Prostate gland (tissue), 2 donors: ENCODE measurements at places on chromosomes 3 and 15. TPM values are rescaled to one million over a fixed set of nuclear protein-coding genes. Genes with fewer than 3 reads are reported as not detected.

CSPG5 gene
- total RNA-seq = 0.14 TPM

DNA sequence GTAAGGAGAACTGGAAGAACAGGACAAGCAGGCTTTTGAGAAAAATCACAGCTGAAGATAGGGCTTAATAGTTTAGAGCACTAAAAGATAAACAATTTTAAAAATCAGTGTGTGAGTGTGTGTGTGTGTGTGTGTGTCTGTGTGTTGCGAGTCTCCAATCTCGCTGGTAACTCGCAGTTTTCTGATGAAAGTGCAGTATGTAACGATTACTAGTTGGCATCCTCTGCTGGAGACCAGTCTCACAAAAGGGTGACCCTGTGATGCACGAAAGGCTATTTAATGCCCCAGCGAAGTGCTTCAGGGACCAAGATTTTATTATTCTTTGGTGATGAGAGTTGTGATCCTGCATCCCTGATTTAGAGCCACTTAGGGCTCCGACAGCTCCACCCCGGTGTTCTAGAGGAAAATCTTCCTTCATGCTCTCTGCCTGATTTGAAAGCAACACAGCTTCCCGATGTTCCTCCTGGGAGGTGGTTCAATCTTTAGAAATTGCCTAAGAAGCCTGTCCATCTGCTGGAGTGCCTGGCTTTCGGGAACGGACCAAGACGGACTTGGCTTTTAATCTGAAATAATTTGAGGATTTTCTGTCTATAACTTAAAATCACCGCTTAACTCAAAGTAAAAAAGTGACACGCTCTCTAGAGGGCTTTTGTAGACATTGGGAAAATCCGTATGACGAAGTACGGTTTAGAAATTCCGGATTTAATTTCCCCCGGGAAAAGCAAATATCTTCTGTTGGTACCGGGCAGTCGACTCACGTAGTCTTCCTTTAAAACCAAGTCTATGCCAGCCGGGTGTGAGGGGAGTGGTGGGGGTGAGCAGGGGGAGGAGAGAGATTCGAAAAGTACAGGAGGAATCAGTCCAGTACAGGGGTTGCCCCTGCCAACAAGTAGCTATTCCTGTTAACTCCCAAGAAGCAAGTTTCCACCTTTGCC is 1.1 kb upstream of the ALCAM start:
- no peaks in the 10 kb centered on the region for H3K36me3 ChIP-seq
- peak; percentile 11 for DNase-seq
- H3K27me3 ChIP-seq = no peaks in the 10 kb centered on the region
- peak overlapping the region; percentile 70 for H3K4me3 ChIP-seq
- H3K4me1 ChIP-seq = no peaks in the 10 kb centered on the region
- H3K27ac ChIP-seq = peak overlapping the region; percentile 88

GRCh38 chr3:141243271-141243707 is 11.7 kb downstream of the PXYLP1 start:
- no peak overlapping the region for H3K27ac ChIP-seq
- no peaks in the 10 kb centered on the region for H3K36me3 ChIP-seq
- H3K4me1 ChIP-seq = no peaks in the 10 kb centered on the region
- no peaks in the 10 kb centered on the region for H3K27me3 ChIP-seq
- no peak overlapping the region for H3K4me3 ChIP-seq

GRCh38 chr15:37791693-37792092 is 142.7 kb upstream of the TMCO5A start:
- H3K4me1 ChIP-seq = no peaks in the 10 kb centered on the region
- H3K4me3 ChIP-seq = no peak overlapping the region
- H3K27me3 ChIP-seq = peaks cover 5% of the 10 kb centered on the region

DNA sequence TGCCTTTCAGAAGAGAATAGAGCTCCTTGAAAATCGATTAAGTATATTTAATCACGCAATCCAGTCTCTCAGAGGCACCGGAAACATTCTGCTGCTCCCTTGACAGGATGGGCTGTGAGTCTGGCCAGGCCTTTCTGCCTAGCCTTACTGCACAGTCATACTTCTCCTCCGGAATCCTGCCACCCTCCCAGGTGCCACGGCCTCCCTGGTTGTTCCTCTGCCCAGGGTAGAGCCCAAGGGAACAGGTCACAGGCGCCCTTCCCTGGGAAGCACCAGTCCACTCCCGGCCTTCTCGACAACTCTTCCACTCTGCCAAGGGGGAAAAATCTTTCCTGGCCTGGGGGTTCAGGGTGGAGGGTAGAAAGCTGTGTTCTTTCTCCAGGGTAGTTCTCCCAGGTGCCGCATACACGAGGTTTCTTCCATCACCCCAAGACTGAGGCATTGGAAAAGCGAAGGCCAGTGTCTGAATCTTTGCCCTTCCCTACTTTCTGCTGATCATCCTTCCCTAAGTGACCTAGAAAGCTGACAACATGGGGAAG is 17.4 kb upstream of the SYNM start:
- no peaks in the 10 kb centered on the region for H3K27me3 ChIP-seq
- no peak for DNase-seq
- H3K27ac ChIP-seq = no peak overlapping the region
- no peak overlapping the region for H3K4me3 ChIP-seq

DNA sequence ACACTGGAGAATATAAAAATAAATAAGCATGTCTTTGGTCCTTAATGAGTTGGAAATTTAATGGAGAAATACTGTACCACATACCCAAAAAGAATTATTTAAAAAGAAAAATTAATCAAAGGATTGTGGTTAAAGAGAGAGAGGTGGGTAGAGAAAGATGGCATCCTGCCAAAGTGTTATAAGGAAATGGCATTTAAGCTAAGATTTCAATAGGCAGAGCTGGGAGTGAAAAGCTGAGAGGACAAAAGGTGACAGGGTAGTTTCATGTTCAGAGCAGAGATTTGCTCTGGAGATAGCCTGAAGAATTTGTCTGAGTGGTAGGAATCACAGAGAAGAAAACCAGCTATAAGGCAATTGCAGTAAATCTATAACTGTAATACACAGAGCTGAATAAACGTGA is 181.0 kb downstream of the SI start:
- H3K4me3 ChIP-seq = no peak overlapping the region
- no peaks in the 10 kb centered on the region for H3K36me3 ChIP-seq
- H3K4me1 ChIP-seq = no peaks in the 10 kb centered on the region
- H3K27me3 ChIP-seq = no peaks in the 10 kb centered on the region
- H3K27ac ChIP-seq = no peak overlapping the region
- no peak for DNase-seq
